AG04450 (cell line): ENCODE measurements at places on chromosomes 5 and 9. TPM values are rescaled to one million over a fixed set of nuclear protein-coding genes. Genes with fewer than 3 reads are reported as not detected.

UHRF2 gene
- polyA plus RNA-seq, result 41.5 and 56.0 TPM in 2 replicates

MCIDAS gene
- not detected in 2 replicates for polyA plus RNA-seq

AGXT2 gene
- polyA plus RNA-seq, result not detected in 2 replicates

ROPN1L gene
- 0.24 and 0.29 TPM in 2 replicates for polyA plus RNA-seq

PCDHB11 gene
- 0.16 and 0.25 TPM in 2 replicates for polyA plus RNA-seq

DNA sequence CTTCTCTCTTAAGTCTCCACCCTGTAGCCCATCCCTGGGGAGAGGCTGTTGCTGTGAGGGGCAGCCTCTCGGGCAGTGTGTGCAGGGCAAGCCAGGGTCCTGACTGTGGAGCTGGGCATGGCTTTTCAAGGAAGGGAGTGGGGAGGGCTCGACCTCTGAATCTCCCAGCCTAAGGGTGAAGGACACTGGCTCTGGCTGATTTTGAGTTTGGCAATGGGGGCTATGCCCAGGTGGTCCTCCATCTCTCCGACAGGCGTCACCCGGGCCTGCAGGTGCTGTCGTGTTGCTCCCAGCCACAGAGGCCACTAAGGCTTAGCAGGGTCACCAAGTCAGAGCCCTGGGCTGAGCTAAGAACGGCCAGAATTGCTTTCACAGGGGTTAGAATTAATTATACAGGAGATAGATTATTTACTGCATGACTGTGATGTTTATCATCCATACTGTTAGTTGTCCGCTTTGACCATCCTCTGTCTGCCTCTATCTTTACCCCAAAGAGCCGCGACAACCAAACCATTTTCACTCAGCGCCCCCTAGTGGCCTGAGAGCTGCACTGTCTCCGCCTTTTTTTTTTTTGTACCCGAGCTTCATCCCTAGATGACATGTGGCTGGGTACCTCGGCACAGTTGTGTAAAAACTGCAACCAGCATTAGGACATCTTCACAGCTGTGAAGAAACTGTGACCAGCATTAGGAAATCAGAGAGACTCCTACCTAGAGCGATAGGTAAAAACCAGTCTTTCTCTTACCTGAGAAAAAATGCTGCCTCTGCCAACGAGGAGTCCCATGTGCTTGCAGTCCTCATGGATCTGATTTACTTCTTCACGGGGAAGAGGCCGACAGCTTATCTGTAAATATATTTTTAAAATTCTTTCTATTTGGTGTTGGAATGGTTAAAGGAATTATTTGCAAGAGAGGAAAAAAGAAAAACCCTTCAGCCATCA is 44.5 kb downstream of the AGXT2 start:
- DNase-seq, result no peak

DNA sequence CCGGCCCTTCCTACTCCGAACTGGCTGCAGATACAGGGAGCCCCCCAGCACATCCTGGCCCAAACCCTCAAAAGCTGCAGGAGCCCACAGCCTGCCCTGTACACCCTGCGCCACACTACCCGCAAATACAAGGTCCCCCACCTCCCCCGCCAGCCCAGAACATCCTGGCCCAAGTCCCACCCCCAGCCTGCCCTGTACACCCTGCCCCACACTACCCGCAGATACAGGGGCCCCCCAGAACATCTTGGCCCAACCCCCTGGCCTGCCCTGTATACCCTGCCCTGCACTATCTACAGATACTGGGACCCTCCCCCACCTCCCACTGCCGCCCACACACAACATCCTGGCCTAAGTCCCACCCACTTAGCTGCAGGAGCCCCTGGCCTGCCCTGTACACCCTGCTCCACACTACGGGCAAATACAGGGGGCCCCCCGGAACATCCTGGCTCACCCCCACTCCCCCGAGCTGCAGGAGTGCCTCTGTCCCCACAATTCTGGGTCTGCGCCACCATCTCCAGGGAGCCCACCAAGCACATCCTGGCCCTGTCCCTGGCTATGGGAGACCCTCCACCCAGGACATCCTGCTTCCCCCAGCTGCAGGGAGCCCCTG is 8.3 kb downstream of the LPCAT1 start:
- no peak for DNase-seq

- DNase-seq, result no peak
Measured at GRCh38 chr5:177366528-177367322, 9.0 kb downstream of the RGS14 start.

DNA sequence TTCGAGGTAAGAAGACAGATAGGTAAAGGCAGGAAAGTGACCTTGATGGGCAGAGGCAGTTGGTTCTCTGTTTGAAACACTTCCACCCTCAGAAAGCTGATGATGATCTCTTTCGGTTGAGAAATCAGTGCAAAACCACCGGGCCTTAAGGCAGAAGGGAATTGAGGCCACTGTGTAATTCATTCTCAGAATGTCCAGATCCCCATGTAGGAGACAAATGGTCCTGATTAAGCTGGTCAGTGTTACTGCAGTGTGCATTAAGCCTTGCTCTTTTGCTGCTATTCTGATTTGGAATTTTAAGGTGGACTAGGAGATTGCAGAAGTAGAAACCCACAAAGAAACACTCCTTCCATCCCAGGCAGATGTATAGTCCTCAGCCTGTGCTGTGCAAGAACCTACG is 255.2 kb downstream of the ARHGAP26 start:
- no peak for DNase-seq

- DNase-seq, result no peak
Measured at GRCh38 chr9:128214571-128215490, 11.7 kb downstream of the DNM1 start.

- no peak for DNase-seq
Measured at GRCh38 chr5:95780597-95780996, 41.9 kb downstream of the GLRX start.

DNA sequence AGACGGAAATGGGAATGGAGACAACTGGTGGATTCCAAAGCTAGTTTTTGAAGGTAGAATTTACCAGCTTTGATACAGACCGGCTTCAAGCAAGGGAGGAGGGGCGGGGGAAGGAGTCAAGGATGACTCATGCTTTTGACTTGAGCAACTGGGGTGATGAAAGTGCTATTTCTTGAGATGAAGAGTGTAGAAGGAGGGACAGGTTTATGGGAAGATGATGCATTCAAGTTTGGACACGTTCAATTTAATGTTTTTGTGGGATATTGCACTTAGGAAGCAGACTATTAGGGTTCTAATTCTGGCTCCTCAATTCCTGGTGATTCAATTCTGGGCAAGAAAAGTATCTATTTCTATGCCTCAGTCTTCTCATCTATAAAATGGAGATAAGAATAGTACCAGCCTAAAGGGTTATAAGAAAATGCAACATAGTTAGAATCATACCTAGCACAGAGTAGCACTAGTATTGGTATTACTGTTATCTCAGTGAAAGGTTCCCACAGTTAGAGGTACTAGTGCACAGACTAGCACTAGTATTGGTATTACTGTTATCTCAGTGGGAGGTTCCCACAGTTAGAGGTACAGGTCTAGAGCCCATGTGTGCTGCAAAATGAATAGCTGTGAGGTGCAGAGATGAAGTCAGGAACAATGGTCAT is 4.6 kb downstream of the NIPAL4 start:
- peak; percentile 61 for DNase-seq

DNA sequence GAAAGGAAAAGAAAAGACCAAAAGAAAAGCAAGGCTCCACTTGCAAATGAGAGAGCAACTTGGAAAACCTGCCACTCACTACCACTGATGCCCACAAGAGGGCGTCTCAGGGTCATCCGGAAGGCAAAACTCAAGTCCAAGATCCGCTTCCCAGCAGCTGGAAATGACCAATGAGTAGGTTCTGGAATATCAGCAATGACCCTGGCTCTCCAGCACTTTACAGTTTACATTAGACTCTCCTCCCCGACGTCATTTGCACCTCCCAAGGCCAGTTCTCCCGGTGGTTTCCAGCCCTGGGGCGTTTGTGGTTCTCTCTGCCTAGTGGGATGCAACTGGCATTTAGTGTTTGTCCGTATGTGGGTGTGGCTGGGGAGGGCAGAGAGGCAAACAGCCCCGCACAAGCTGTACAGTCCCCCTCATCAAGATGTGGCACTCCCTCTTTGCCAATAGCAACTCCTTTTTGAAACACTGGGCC is 193.8 kb upstream of the ZNF618 start:
- peak; percentile 76 for DNase-seq

DNA sequence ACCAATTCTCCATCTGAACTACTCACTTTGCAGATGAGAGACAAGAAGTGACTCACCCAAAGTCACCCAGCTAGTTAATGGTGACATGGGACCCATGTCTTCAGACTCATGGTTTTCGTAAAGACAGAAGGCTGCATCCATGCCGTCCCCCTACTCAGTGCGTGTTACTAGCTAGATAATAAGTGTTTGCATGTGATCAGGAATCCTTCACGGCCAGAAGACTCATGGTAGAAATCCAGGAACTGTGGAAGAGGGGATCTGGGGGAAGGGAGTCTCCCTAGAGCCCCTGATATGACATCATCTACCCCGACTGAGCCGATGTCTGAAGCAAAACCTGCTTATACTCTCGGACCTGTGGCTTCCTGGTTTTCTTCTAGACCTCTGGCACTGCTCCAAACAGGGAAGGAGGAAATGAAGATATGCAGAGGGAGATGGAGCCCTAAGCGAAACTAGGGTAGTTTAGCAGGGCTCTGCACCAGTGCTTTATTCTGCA is 3.3 kb downstream of the RNF183 start:
- DNase-seq, result no peak

- no peak for DNase-seq
Measured at GRCh38 chr5:139488260-139488659, 5.7 kb upstream of the STING1 start.

DNA sequence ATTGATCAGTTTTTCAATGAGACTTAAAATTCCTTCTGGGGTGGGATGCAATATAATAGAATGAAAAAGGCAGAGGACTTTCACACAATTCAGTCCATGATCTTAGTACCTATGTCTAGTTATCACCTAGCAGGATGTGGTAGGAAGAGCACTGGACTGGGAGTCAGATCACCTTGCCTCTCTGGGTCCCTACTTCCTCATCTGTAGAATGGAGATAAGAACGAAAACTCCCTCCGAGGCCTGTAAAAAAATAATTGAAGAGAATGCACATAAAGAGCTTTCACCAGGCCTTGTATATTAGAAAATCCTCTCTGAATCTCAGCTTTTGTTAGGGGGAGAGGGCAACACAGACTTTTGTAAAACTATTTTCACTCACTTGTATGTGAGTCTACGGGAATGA is 681 bp upstream of the TMEFF1 start:
- no peak for DNase-seq

DNA sequence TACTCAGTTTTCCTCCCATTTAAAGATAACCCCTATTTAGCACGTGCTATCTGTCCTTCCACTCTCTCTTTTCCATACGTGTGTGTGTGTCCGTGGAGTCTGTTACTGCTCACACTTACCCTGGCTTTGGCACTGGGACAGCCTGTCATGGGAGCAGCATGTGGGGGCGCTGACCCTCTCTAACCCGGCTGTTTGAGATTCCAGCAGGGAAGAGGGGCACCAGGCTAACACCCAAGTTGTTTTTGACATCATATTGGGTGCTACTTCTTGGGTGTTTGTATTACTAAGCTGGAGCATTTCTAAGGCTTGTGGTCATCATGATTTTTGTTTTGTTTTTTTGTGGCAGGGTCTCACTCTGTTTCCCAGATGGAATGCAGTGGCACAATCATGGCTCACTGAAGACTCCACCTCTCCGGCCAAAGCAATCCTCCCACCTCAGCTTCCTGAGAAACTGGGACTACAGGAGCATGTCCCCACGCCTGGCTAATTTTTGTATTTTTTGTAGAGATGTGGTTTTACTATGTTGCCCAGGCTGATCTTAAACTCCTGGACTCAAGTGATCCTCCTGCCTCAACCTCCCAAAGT is 56.9 kb upstream of the SIMC1 start:
- DNase-seq, result no peak

GRCh38 chr5:172380987-172381643 is 73.2 kb downstream of the SH3PXD2B start:
- DNase-seq, result peak; percentile 30

GRCh38 chr9:121650217-121651007 is 1.0 kb upstream of the DAB2IP start:
- peak; percentile 29 for DNase-seq

- DNase-seq, result no peak
Measured at GRCh38 chr5:118468085-118468484, 520.3 kb downstream of the DTWD2 start.

DNA sequence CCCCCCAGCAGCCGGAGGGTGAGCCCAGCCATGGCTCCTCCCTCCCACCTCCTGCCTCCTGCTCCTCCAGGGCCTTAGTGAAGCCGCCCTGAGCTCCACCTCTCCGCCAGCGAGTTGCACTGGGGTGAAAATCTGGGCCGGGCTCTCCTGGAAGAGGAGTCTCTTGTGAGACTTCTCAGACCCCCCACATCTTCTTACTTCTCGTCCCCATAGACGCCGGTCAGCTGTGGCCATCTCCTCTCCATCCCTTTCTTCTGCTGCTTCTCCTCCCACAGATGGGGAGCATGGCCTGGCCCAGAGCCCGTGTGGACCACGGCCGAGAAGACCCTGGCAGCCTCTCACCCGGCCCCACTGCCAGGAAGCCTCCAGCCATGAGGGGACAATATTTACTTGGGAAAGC is 17.3 kb downstream of the OLFM1 start:
- DNase-seq, result no peak

DNA sequence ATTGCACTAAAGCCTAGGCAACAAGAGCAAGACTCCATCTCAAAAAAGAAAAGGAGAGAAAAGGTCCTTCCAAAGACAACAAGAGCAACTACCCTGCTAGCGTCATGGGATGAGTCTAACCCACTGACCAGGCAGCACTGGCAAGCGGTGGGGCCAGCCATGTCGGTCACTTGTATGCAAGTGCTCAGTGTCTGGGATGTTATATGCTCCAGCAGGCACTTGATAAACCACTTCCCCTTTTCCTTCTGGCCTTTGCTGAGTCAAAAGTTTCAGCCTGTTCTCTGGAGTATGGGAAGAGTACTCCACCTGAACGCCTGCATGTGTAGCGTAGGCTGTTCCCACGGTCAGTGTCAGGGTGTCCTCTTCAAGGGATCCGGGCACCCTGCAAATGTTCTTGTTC is 9.2 kb upstream of the MXD3 start:
- no peak for DNase-seq

DNA sequence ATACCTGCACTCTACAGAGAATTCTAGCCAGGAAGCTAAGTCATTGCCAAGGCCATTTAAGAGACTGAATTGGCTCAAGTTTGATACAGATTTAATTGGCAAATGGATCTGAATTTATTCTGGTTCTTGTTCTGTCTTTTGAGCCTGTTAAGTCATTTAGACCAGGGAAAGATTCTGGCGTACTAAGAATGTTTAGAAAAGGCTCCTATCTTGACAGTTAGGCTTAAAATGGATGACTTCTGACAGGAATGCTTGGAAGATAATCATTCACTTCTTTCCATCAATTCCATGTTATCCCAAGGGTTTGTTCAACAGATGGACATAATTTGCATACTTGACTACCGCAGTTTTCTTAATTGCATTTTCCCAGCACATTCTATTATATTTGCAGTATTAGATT is 376.6 kb downstream of the PTPRD start:
- no peak for DNase-seq

GRCh38 chr5:9545992-9546851 is at the start of gene SEMA5A:
TSS of gene SEMA5A (minus strand) at chr5:9546075. CDS start at chr5:9379946, 166,129 bp downstream.
- no peak for DNase-seq
